ENCODE measurements at places on chromosomes 2 and 18.

GRCh38 chr18:79912409-79912991 lies 39.0 kb downstream of the SLC66A2 start:
- no peak for DNase-seq

DNA sequence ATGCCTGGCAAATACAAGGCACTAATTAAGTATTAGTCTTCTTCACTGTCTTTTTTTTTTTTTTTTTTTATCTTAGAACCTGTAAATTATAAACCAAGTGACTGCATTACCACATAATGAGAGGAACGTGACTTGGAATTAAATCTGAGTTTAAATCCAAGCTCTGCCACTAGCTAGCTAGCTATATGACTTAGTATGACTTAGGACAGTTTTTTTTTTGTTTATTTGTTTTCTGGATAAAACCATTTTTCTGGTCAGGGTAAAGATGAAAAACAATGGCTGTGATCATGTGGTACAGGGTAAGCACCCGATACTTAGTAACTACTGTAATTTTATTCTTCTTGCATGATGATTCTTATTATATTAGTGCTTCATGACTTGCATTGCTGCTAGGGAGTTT lies 191.8 kb upstream of the LRRTM1 start:
- DNase-seq: no peak

DNA sequence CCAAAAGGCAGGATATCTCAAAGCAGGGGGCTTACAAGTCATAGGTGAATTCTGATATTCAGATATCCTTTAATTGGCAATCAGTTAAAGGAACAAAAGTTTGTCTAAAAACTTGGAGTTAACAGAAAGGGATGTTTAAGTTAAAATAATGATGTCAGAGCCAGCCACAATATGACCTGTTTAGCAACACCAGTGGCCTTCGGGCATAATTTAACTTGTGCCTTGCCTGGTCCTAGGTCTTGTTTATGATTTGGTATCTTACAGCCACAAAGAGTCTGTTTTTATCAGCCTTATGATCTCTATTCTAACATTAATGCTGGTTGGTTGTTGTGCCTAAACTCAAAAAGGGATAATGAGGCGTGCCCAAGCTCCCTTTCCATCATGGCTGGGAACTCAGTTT lies 252.9 kb downstream of the RNF152 start:
- DNase-seq: no peak

DNA sequence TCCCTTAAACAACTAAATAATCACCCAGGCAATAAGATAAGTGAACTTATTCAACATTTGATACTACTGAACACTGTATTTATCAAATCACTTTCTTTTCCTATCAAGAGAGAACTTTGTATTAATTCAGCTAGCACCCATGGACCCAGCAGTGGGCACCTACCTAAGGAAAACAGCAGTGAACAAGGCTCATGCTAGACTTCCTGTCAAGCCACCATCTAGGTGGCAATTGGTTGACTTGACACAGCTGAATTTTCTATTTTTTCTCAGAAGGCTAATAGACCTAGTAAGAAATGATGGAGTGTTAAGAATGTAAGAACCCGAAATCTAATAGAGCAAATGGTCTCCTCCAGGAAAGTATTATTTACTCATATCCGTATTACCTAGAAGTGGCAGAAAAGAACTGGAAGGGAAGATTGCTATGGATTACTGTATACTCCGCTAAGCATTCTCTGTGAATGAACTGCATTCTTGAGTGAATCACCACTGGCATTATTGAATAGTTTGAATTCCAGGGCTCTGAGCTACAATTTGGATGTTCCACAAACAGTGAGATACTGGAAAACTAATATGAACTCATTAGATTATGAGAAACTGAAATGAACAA lies 988.2 kb upstream of the CDH2 start:
- no peak for DNase-seq

DNA sequence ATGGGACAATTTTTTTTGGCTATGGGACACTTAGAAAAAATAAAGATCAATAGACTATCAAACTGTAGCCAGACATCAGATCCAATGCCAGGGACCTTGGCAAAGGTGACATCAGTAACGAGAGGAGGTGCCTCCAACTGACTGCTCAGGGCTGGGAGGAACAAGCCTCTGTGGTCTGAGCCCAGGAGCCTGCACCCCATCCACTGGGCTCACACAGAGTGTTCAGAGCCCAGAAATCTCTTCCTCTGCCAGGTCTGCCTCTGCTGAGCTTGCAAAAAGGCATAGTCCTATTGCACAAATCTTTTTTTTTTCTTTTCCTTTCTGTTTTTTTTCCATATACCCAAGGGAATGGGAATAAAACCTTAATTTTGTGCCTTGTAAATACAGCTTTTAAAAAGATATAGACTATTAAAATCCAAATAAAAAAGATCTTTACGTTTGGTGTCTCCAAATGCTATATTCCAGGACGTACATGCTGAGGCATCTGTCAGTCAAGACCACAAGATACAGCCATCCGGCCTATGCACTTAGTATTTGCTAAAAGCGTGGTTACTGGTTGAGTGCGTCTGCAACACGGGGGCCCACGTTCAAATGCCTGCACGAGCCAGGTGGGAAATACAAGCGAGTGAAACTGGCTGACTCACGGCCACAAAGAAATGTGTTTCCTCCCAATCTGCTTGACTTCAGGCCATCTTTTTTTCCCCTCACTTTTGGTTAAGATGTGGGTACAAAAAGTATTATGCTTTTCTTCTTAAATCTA lies 7.8 kb upstream of the ARHGAP25 start:
- DNase-seq: no peak

GRCh38 chr18:75179819-75180600 lies 28.9 kb downstream of the PTGR3 start:
- no peak for DNase-seq

DNA sequence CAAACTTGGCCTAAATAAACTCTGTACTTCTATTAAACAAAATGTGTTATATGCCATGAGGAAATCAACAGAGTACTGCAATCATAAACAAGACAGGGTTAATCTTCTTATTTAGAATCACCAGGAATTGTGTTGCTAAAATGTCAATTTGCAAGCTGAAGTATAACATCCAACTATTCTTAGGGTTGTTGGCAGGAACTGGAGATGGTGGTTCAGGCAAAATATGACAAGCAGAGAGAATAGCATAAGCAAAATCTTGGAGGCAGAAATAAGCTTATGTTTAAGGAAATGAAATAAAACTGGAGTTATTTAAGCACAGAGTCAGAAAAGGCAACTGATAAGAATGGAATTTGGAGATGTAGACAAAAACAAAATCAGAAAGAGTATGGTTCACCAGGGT lies 463.8 kb upstream of the SLC8A1 start:
- DNase-seq: no peak

GRCh38 chr2:98416383-98417159 lies 28.1 kb upstream of the INPP4A start:
- DNase-seq: no peak

DNA sequence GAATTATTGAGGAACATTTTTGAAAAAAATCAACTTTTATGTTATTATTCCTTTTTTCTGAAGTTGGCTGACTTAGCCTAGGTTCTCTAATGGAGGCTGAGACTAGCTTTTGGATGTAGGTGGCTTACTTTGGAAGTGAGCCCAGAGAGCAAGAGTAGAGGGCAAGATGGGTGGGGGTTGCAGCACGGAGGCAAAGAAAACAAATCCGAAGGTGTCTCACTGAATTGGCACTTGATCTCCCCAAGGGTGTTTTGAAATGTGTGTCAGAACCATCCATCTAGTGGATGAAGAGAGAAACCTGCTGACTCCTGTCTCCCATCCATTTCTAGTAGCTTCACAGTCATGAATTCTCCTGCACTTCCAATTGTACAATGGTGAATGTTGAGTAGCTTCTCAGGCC lies 390.7 kb downstream of the TMEM182 start:
- DNase-seq: no peak

GRCh38 chr2:236576953-236577352 lies 7.3 kb downstream of the ACKR3 start:
- peak; percentile 16 for DNase-seq

- DNase-seq: no peak
These were observed 675.5 kb upstream of the SLC8A1 start for GRCh38 chr2:41127351-41127750.

GRCh38 chr2:238291550-238292281 lies 3.3 kb upstream of the PER2 start:
- no peak for DNase-seq

DNA sequence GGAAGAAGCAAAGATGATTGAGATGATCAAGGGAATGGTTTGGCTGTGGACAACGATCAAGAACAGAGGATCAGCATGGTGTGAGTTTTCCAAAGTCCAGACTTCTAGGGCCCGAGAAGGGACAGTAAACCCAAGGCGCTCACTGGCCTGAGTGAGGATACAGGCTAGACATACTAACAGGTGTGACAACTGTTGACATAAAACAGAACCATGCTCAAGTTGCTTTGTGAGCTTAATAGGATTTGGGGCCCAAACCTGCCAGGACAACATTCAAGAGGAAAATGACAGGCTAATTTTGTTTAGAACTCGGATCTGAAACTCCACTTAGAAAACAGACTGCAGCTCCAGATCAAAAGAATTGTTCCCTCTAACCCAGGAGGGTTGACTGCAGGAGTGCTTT lies 68.1 kb upstream of the ACKR3 start:
- no peak for DNase-seq

- no peak for DNase-seq
These were observed 6.5 kb downstream of the IL1B start for GRCh38 chr2:112829961-112830681.

DNA sequence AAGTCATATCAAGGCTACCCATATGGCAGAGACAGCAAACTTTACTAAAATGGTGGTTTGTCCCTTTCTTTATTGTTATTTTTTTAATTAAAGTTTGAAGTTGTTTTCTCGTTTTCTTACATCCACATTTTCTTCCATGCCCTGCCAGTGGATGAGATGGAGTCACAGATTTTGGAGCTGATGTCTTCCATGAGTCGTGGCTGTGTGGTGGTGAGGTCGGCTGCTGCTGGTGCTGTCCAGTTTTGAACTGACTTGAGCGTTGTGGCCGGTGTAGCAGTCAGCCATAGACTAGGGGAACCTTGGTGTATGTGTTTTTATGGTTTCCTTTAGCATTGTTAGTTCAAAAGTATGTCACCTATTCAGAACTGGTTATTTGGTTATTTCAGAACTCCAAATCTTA lies 182.8 kb downstream of the SH3RF3 start:
- no peak for DNase-seq

GRCh38 chr2:115129536-115129935 lies 687.1 kb downstream of the DPP10 start:
- no peak for DNase-seq

GRCh38 chr2:157696036-157696435 lies 67.4 kb upstream of the ACVR1C start:
- DNase-seq: no peak

GRCh38 chr2:69474688-69475087 lies 37.5 kb upstream of the NFU1 start:
- no peak for DNase-seq

GRCh38 chr18:63007231-63007630 lies 291.9 kb downstream of the PHLPP1 start:
- no peak for DNase-seq

DNA sequence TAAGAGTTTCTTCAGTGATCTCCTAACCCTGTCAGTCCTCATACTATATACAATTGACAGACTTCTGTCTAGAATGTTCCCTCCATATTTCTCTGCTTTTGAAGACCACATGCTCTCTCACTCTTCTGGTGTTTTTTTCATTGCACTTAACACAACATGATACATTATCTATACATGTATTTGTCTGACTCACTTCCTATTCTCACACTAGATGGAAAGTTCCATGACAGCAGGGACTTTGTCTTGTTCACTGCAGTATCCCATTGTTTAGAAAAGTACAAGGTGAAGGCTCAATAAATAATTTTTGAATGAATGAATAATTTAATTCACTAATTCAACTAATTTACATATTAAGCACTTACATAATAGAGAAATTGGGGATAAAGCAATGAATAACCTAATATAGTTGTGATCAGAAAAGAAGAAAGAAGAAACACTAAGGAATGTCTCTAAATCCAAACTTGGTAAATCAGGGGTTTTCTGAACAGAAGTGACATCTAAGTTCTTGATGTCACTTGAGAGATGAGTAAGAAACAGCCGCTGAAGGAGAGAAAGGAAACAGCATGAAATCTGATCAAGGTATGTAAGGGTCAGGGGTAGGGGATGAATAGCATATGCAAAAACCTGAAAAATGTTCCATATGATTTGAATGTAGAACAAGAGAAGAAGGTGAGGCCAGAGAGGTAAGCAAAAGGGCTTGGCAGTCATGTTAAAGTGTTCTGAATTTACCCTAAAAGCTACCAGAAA lies 42.4 kb downstream of the MBD2 start:
- no peak for DNase-seq

GRCh38 chr2:202790676-202791075 lies 80.9 kb downstream of the ICA1L start:
- DNase-seq: no peak

GRCh38 chr18:55497825-55498403 lies 90.1 kb downstream of the TCF4 start:
- no peak for DNase-seq

DNA sequence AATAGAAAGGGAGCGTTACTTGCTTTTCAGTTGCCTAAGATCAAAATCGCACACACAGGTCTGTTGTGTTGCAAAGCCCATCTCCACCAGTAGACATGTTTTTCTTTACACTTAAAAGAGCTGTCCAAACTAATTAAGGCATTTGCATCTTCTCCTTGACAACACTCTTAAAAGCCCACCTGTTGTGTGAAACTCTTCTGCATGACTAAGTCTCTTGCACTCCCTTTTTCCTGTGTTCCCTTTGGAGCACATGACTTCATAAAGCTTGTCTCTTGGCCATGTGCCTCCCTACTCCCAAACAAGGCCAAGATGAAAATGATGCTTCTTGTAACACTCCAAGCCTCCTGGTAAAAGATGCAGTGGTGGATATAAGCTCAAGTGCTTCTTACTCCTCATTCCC lies 26.1 kb downstream of the PID1 start:
- DNase-seq: no peak

DNA sequence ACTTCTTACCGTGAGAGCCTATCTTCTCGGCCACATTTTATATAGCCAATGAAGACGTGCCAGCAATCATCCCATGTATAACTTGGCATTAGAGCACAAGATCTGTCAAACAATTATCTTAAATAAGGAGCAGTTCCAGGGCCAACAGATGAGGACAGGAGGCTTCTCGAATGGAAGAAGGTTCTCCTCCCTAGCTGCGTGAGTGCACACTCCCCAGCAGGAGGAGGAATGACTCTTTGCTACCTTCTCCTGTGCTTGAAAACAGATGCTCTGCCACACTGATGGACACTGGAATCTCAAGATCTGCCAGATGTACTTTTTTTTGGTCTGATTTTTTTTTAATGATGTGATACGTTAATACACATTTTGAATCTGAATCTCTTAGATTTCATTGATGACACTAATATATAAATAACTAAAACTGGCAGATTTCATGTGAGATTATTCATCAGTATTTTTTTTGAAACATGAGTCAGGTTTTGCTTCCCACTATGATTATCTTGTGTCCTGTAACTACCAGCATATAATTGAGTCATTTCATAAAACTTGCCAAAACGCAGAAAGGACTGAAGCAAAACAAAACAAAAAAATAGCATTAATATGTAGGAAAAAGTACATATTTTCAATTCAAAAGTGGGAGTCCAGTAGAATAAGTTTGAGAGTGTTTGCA lies 626 bp upstream of the VIT start:
- DNase-seq: no peak
